ENCODE measurements at places on chromosomes 2 and 18. TPM values are rescaled to one million over a fixed set of nuclear protein-coding genes. Genes with fewer than 3 reads are reported as not detected.

Gene DNAJC5G
- polyA plus RNA-seq, result not detected

Gene ASB1
- 53.8 TPM for polyA plus RNA-seq

Gene PID1
- 2.8 TPM for polyA plus RNA-seq

Gene IL1RL1
- polyA plus RNA-seq, result not detected

Gene ACVR2A
- 6.2 TPM for polyA plus RNA-seq

Gene DNAH7
- polyA plus RNA-seq, result not detected

Gene PTMA
- 953 TPM for polyA plus RNA-seq

Gene PAX8
- 0.29 TPM for polyA plus RNA-seq

- no peak for DNase-seq
These were observed 238.2 kb downstream of the OSR1 start for GRCh38 chr2:19120181-19120580.

DNA sequence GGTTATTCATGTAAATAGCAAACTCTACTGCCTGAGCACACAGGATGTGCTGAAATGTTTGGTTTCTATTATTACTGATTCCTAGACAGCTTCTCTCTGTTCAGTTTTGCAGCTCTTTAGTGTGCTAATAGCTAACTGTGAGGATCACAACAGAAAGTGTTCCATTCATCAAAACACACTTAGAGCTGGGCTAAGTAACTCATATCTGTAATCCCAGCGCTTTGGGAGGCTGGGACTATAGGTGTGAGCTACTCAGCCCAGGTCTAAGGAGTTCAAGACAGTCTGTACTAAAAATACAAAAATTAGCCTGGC, 63.2 kb downstream of the MOGAT1 start:
- DNase-seq, result no peak

DNA sequence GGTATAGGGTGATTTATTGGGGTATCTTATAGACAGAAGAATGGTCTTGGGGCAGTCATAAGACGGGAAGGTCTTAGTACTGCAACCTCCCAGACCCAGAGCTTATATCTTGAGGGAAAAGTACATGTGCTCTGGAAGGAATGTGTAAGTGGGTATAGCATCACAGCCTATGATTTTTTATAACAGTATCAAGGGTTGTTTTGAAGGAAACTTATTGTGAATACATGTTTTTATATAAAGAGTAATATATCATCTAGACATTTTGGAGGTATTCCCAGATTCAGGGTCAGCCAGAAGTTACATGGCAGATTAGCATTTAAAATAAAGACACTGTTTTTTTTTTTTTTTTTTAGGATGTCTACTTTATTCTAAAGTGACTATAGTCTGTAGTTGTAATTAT, 47.6 kb upstream of the STON1 start:
- DNase-seq, result no peak

GRCh38 chr2:156476021-156476849, 40.1 kb downstream of the GPD2 start:
- no peak for DNase-seq

DNA sequence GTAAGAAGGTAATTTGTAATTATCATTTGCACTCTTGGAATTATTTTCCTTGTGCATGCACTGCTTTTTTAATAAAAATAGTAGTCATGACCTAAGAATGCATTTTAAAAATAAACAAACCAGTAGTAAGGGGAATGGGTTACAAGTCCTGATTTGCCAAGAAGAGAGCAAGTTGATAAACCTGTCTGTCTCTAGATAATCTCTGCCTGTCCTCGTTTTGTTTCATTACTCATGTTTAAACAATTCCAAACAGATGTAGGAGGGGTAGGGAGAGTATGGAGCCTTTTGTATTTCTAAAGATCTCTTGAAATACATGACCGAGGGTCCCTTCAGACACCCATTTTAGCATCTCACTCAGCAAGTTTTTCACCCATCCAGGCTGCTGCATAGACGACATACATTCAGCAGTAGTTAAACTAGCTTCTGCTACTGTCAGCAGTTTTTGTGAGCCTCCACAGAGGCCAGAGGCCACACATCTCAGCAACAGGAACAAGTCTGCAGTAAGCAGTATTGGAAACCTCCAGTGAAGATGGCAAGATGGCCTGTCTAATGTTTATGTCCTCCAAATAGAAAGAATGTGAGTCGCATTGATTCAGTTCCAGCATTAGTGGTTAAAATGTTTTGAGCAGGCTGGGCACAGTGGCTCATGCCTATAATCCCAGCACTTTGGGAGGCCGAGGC, 2.3 kb upstream of the EXOC6B start:
- DNase-seq, result no peak

DNA sequence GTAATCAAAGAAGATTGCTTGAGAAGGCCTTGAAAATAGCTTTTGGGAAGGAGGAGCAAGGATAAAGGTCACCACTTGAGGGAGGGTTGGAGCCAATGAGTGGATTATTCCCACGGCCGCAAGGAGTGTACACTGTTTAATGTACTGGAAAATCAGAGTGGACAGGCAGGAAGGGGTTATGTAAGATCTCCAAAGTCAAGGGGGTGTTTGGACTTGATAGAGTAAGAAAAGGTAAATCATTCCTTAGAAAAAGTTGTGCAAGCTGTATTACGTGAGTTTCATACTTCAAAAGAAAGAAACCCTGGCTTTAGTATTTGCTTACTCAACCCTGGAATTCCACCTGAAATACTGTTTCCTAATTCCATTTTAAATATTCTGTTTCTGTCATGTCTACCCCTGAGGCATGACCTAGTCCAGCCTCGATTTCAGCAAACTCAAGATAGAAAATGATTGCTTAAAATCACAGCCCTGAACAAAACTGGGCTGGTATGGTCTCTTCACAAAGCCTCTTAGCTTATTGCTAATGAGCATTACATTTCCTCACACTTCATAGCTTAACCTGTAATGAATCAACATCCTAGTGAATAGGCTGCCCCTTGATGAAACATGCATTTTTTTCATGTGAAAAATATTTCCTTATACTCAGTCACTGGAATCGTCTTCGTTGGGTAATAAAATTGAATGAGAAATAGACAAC, 1.1 kb downstream of the MREG start:
- DNase-seq, result no peak

DNA sequence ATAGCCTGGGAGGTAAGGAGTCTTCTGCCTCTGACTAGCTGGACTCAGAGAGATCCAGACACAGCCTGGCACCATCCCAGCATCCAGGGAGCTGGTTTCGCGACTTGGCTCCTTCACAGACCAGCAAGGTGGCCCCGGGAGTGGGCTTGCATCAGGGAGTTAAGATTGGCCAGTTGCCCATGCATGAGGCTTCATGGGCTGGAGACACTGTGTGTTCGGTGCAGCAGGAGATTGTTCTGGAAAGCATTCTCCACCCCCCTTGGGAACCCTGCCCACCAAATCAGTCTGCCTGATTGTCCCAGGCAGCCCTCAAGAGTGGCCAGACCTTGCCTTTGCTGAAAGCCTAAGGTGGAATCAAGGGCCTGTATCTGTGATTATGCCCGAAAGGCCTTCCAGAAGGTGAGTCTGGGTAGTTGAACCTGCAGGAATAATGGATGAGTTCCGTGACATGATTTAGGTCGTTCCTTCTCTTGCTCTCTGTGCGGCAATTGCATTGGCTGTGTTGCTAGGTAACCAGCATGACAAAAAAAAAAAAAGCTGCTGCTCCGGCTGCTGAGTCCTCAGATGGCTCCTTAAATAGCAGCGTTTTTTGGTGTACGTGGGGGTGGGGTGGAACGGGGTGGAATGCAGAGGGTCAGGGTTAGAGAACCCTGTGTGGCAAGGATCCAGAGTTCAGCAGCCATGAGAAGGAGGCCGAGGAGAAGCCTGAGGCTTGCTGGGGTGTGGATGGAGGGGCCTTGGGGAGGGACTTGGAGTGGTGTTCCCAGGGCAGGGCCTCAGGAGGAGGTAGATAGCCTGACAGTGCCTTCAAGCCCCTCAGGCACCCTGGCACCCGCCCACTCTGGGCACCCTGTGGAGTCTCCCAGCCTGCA, 93.0 kb upstream of the MCFD2 start:
- no peak for DNase-seq

DNA sequence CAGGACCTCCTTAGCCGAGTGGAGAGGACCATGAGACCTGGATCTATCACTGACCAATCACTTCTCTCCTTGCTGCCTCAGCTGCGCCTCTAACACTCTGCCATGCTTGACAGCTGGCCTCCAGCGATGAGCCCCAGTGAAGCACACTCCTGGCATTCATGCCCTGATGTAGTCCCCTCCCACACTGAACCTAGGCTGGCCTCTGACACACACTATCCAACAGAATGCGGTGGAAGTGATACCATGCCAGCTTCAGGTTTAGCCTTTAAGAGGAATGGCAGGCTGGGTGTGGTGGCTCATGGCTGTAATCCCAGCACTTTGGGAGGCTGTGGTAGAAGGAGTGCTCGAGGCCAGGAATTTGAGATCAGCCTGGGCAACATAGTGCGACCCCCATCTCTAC, 73.7 kb upstream of the LAPTM4A start:
- no peak for DNase-seq

GRCh38 chr2:203691149-203691548, 15.3 kb upstream of the CD28 start:
- DNase-seq, result no peak

DNA sequence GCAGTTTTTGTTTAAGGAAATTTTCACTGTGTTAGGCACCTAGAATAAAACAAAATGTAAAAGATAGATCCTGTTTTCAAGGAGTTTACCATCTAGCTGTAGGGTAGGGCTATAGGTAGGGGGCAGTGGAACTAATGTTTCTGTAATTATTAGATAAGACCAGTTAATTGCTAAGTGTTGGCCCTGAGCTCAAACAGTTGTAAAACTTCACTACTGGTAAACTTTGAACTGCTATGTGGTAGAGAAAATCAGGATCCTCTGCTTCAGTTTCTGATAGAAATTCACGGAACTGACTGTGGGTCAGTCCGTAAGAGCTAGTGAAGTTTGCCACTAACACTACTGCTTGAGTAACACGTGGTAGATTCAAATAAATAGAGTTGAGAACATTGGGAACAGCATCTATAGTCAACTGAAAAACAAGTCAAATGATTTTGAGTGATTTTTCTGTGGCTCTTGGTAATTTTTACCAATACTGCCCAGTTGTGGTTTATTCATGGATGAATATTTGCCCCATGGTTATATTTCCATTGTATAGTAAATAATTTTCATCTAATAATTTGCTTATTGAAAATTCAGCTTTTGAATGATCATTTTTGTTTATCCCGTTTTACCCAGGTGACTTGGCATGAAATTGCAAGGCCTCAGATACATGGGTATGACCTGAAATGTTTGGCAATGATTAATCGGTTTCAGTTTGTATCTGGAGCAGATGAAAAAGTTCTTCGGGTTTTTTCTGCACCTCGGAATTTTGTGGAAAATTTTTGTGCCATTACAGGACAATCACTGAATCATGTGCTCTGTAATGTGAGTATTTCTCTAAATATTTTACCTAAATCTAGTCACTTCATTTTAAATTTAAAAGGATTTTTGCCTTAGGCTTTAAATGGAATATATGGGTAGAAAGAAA, 26.4 kb downstream of the ELP2 start:
- DNase-seq, result no peak

DNA sequence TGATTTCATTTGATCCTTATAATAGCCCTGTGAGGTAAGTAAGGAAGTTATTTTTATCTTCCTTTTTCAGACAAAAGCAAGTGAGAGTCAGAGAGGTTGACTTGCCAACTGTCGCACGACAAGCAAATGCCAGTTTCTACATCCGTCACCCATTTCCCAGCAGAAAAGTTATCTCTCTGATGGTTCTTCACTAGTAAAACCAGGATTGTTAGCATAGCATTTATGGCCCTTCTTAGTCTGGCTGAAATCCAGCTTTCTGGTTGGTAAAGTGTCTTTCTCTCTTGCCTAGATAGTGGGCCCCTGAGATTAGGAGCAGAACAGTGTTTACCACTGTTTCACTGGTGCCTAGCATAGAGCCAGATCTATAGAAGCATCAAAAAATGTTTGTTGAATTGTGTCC, 7.1 kb upstream of the XDH start:
- no peak for DNase-seq

DNA sequence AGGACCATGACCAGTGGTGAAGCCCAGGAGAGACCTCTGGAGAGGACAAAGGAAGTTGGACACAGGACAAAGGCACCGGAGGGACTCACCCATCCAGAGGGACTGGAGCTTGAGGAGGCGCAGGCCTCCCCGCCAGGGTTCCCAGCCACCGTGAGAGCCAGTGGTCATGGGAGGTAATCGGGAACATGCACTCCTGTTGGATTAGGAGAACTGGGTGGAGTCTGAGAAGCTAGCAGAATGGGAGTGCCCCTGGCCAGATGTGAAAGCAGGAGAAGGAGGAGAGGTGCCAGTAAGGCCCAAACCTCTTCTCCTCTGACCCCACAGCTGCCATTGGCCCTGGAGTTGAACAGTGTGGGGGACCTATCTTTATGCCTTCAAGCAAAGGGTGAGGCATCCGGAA, 20.3 kb downstream of the POU3F3 start:
- no peak for DNase-seq

DNA sequence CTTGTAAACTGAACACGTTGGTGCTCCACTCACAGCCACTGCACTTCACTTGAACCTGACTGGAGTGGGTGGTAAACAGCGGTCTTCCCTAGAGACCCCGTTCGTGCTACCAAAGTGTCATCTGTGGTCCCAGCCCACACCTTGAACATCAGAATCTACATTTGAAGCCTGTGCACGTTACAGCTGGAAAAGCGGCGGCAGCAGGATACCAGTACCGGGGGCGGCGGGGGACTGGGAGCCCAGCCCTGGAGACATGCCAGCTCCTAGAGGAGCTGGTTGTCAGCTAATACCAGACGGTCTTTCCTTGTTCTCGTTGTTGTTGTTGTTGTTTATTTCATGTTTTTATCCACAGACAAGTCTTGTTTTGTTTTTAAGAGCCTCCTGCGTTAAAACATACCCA, 156.7 kb downstream of the WDSUB1 start:
- no peak for DNase-seq

DNA sequence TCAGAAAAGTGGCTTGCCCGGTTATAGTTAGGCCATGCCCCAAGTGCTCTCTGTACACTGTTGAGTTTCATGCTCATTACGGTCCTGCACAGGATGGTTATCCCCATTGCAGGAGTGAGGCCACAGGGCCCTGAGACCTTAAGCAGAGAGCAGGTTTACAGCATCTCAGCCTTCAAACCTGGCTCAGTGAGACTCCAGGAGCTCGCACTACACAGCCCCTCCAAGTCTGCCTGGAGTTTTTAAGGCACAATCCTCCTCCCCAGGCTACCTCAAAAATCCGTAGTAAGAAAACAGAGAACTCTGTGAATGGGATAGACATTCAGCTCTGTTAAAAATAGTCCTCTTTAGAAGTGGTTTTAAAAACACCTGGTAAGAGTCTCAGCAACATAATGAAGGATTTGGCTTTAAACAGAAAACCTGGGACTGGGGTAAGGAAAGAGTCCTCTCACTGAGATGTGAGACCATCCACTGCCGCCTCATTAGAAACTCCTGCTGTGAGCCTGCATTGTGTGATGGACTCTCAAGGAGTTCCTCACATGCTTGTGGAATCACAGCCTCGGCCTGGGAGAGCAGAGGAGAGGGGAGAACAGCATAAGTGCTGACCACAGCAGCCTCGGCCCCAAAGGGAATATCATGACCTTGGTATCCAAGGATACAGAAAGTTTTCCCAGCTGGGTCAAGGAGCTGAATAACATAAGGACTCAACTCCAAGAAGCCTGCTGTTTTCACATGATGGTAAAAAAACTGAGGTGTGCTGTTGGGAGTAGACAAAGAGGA, 214.8 kb downstream of the ATAD2B start:
- no peak for DNase-seq

GRCh38 chr2:44656460-44656859, 285.0 kb upstream of the SIX3 start:
- no peak for DNase-seq

- no peak for DNase-seq
These were observed 40.7 kb upstream of the TRIM43 start for GRCh38 chr2:95551055-95551568.

- DNase-seq, result no peak
These were observed 49.7 kb downstream of the RRM2 start for GRCh38 chr2:10172033-10172871.
